ENCODE measurements at places on chromosomes 5 and 9.

DNA sequence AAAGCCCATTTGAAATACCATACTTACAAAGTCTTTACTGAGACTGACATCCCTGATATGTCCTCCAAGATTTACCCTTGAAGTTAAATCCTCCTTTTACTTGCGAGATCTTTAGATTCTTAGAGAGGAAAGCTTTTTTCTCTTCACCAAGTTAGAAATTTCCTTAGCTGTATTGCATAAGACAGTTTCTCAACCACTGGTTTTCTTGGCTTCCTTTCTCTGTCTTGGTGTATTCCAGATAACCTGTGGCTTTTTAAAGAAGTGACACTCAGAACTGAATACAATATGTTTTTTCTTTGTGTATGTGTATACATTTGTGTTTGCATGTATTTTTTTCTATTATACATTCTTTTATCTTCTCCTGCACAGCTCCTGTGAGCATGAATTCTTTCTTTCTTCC is 65.0 kb downstream of the SNCAIP start:
- no peak for DNase-seq

GRCh38 chr5:102778478-102778877 is 23.4 kb downstream of the PAM start:
- DNase-seq, result peak; percentile 50

DNA sequence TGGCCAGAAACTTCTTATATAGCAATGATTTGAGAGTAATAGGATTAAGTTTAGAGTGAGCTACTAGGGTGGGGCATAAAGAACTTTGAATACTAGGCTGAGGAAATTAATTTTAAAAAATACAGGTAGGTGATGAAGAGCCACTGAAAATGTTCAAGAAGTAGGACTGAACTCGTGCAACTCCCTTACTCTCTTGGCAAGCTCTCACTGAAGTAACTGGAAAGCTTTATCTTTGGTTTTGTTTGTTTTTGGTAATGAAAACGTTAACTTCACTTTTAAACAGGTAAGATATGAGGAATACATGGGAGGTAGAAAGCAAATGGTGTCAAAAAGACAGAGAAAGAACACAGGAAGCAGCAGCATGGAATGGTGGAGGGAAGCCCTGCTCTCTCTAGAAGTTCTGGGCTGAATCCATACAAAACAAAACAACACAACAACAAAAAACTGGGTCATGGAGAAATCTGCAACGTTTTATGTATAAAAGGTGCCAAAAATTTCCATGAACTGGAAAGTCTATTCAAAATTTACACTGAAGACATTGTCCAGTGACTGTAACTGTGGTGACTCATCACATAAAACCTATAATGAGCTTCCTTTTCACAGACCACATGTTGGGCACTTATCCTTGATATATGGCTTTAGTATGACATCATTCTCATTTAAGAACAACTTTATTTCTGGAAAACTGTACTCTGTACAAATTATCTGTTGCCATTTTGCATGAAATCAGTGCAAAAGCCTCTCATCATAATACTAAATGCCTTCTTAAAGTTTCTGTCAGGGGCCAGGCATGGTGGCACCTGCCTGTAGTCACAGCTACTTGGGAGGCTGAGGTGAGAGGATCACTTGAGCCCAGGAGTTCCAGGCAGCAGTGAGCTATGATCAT is 91.2 kb upstream of the CHD1 start:
- DNase-seq, result peak; percentile 81

DNA sequence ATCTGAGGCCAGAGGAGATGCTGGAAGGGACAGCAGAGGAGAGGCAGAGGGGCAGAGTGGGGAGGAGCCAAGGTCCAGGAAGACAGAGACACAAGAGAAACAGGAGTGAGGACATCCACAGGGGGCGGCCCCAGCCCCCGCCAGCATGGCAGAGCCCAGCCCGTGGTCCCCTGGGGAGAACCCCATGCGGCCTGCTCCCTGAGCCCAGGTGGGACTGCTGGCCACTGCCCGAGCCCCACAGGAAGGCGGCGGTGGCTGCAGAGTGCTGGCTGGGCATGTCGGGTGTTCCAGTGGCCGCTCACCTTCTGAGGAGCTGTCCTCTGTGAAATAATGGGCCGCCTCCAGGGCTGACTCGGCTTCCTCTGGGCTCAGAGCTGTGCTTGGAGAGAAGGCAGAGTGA is 8.9 kb upstream of the MRNIP start:
- DNase-seq, result no peak

GRCh38 chr9:99012957-99013512 is 69.3 kb downstream of the COL15A1 start:
- DNase-seq, result no peak

GRCh38 chr9:121700165-121700831 is 48.9 kb downstream of the DAB2IP start:
- DNase-seq, result peak; percentile 78

GRCh38 chr9:100083448-100084127 is 15.2 kb downstream of the ERP44 start:
- DNase-seq, result no peak

DNA sequence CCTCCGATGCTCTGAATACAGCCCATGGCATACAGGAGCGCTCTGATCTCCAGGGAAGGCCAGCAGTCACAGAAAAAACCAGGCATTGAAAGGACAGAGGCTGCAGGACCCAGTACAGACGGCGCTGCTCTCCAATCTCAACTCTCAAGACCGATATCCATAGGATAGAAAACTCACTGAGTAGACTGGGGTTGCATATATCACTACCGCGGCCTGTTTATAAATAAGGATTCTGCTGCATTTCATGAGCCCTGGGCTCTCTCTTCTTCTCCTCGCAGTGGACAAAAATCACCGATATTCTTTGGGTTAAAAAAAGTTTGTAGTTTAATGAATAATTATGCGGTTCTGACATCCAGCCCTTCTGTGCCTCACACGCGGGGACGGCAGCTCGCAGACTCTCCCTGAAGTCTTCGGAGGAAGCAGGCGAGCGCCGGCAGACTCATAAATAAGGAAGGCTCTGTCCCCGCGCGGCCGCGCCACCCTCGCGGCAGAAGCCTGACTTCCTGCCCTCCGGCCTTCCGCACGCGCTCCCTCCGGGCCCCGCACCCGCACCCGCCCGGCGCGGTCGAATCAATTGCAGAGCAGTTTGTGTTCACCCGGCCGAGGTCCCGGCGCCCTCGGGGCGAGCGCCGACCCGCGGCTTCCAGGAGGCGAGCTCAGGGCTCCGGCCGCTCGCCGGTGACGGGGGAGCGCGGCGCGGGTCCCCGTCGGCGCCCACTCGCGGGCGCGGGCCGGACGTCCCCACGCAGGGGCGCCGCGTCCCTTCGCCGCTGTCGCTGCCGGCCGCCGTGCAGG is at the start of gene FAM78A:
Gene FAM78A (minus strand): TSS at position 417 of the 795 bp plus-strand sequence. CDS start 331 bp downstream, at position 86.
- DNase-seq, result peak; percentile 31

GRCh38 chr9:87111010-87111409 is 163.7 kb upstream of the GAS1 start:
- DNase-seq, result no peak

DNA sequence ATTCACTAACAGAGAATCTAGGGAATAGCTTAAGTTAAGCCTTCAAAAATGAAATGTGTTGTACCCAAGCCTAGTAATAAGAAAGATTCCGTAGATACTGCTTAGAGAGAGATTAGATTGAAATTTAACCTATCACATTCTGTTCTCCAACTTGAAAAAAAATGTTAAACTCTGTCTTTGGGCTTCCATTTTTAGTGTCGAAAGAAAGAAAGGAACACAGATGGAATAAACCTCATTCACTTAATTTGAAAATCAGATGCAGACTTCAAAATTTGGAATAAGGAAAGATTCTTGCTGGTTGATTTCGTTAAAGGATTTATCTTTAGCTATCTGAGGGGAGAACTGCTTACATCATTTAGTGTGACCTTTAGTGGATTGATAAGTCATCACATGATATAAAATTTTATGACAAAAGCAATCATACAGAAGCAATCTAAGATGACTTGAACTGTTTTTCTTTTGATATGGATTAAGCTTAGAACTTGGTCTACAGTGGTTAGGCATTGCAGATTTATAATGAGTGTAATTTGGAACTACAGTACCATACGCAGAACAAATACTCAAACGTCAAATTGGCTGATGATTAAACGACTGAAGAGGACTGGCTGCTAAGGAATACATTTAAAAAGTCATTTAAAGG is 128.5 kb downstream of the GLIS3 start:
- DNase-seq, result no peak

DNA sequence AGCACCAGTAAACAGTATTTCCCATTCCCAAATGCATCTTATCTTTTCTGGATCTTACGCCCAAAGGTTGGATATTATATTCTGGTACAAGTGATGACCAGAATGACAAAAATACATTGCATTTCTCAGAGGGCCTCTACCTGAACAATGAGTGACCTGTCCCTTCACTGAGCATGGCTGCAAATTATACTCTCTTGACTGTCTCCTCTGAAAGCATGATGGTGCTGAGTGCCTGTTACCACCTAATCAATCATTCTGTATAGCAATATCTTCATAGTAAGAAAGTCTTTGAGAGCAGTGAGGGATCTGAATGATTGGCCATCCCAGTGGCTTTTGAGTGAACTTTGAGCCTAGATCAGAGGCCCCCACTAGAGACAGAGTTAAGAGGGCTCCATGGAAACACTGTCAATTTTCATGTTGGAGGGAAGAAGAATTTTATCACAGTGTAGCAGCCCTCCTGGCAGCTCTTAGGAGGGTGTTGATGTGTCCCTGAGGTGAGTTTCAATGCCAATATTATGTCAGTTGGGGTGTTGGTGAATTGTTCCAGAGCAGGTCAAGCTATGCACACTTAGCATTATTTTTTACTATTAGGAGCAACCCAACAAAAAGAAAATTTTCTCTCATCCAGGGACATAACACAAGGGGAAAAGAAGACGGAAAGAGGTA is 171.7 kb downstream of the MARCHF11 start:
- DNase-seq, result no peak

- no peak for DNase-seq
Measured at GRCh38 chr5:14146725-14147124, 3.6 kb downstream of the TRIO start.

GRCh38 chr5:11177999-11178711 is 417.1 kb upstream of the DAP start:
- no peak for DNase-seq

- DNase-seq, result no peak
Measured at GRCh38 chr5:51387884-51388275, 4.6 kb downstream of the ISL1 start.

GRCh38 chr5:55860288-55860687 is 9.1 kb downstream of the IL31RA start:
- DNase-seq, result no peak

DNA sequence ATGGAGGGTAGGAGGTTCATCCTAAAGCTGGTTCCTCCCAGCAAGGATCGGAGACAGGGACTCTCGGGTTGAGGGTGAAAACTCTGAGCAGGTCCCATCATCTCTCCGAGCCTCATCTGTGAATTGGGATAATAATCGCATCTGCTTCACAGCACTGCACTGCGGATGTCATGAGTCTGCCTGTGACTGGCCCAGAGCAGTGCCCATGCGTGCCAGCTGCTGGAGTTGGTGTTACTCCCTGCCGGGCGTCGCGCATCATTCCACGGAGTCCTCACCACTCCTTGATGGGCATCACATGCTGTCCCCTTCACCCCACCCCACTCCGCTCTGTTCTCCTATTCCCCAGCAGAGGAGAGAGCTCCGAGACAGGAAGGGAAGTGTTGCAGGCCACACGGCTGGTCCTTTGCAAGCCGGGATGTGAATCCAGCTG is 35.1 kb upstream of the ORM1 start:
- no peak for DNase-seq

GRCh38 chr5:54388409-54388808 is 67.1 kb upstream of the HSPB3 start:
- peak; percentile 35 for DNase-seq

All from GM03348 (cell line).